ENCODE measurements at places on chromosomes 11 and 22.

GRCh38 chr11:123573286-123573685, 81.1 kb downstream of the SCN3B start:
- no peak for DNase-seq

DNA sequence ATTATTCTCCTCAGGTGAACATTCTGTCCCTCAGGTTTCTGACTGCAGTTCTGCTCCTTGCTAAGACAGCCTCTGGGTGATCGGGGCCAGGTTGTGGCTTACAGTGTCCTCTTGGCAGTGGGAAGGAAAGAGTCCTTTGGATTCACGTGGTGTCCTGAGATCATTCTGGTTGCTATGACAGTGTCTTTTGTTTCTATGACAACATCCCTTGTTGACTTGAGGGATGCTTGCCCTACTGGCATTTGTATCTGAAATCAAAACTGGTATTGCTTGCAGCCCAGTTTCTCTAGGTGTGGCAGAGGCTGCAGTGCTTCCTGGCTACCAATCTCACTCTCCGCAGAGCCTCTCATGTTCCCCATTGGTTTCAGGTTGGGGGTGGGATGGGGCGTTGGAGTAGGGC, 151.8 kb upstream of the CCDC90B start:
- DNase-seq = no peak

DNA sequence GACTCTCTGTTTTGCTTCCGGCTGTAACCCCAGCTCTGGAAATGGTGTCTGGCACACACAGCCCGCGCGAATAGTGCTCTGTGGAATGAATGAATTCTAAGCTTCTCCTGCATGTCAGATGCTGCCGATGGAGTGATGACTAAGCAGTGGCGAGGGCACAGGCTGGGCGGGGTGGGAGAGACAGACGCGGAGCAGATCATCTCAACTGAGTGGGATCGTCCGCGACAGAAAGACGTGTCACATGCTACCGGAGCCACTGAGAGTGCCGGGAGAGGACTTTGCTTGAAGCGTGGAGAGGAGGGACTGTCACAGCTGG, 334.5 kb downstream of the CTTN start:
- no peak for DNase-seq

- no peak for DNase-seq
Measured at GRCh38 chr11:111815489-111815888, 49.3 kb upstream of the PPP2R1B start.

DNA sequence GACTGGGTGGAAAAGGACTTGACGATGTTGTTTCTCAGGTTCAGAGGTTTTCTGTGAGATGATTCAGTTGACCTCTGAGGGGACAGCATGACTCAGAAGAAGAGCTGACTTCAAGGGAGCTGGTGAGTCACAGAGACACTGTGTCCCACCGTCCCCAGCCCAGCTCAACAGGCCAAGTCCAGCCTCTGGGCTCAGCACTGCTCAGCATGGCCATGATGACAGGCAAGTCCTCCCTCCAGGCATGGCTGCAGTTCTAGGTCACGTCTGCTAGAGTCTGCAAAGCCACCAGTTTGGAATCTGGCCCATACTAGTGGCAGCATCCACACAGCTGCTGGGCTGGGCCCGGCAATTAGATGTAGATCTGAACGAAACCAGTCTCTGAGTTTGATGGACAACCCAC, 12.9 kb downstream of the TRIM29 start:
- DNase-seq = no peak

DNA sequence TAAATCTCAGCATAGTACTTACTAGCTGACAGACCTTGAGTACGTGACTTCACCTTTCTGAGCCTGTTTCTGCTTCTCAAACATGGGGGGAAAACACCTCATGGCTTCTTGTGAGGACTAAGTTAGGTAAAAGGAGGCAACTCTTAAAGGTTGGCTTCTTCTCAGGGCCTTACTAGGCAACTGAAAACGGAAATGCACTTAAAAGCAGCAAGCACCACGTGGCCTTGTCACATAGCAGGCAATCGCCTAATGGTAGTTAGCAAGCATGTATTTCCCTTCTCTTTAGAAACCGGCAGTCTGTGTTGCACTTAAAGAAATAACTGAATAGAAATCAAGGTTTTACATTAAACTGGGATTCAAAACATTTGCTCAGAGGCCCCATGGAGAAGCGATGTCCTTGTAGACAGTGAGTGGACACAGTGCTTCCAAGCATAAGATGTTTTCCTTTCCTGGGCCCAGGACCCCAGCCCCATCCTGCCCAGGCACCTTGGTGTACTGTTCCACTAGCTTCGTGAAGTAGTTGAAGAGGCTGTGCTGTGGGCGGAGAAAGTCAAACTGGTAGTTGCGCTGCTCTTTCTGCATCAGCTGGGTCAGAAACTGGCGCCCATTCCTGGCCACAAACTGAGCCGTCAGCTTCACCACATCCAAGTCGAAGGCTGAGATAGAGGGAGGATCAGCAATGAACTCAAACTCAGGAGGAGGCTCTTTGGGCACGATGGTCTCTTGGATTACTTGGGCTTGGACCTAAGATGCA, 12.1 kb downstream of the SF3A1 start:
- DNase-seq = no peak

DNA sequence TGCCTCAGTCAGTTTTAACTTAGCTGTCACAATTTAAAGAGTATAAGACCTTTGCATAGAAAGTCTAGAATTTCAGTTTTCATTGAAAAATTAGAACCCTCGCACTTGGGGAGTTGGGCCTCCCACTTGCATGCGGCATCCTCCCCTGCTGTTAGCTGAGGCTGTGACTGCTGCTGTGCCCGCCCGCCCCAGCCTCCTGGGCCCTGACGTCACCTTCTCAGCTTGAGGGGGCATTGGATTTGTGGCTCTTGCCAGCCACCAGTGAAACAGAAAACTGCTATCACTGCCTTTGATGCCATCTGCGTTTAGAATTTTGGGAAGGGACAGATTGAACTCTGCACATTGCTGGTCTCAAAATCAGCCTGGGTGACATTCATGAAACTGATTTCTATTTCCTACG, 108.7 kb downstream of the CTTN start:
- no peak for DNase-seq

DNA sequence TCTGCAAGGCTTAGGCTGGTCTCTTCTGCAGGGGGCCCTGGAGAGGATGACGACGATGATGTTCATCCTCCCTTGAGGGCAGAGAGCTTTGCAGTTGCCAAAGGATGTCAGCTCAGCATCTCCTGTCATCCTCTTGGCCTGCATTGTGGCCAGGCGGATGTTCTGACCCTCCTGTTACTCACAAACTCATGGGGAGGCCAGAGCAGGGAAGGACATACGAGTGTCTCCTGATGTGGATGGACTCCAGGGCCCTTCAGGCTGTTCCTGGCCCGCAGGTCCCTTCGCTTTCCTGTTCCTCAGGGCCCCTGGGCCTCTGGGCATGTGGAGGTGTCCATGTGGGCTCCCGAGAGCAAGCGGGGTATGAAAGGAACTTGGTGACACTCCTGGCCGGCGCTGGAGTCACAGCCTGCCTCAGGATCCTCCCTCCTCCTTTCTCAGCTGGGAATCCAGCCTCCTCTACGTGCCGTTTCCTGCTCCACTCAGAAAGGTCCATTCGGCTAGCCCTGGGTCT, 8.5 kb downstream of the ADORA2A start:
- DNase-seq = no peak

DNA sequence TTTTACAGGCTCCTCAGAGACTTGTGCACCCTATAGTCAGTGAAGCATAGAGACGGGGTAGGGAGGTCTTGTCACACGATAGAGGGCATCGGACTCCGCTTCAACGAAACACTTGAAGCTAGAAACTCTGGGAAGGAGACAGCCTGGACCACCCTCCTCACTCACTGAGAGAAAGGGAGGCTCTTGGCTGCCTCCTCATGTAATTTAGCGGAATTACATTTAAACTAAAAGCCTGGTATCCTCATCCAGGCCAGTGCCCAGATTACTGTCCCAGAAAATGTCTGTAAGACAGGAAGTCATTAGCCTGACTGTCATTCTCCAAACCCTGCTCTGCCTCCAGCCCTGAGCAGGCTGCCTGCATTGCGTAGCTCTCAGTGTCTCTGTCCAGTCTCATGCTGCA, 36.0 kb downstream of the TTLL1 start:
- DNase-seq = no peak

GRCh38 chr22:39960791-39961746, 872 bp downstream of the TMA7B start:
- DNase-seq = peak; percentile 45

GRCh38 chr11:10604340-10604748, 35.9 kb upstream of the LYVE1 start:
- no peak for DNase-seq

- no peak for DNase-seq
Measured at GRCh38 chr11:71490731-71491390, 36.2 kb upstream of the KRTAP5-7 start.

- no peak for DNase-seq
Measured at GRCh38 chr11:69518081-69518950, 36.9 kb downstream of the LINC01488 start.

GRCh38 chr11:2737866-2738265, 38.1 kb upstream of the KCNQ1OT1 start:
- DNase-seq = no peak

DNA sequence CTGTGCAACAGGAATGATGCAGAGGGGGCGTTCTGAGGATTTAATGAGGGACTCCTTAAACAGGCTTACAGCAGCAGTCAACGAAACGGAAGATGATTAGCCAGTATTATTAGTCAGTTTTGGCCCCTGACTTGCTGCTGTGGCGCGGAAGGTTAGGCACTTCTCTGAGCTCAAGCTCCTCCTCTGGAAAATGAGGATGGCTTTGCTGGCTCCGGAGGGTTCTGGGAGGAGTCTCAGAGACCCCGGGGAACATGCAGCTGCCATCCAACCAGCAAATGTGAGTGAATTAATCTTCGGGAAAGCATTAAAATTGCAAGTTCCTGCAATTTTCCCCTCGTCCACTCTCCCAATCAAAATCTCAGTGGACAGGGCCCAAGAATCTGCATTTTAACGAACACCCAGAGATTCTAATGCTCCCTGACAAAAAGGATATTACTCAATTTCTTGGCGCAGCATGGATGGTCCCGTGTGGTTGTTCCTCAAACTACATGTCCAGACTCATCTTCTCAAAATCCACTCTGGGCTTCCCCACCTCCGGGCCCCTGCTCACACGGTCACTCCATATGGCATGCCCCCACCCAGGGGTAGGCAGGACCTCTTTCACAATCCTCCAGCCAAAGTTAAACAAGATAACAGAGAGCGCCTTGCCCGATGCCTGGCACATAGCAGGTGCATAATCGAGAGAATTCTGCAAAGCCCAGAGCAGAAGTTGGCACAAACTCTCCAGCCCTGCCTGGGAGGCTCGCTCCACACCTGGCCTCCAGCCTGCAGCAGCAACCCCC, 6.4 kb downstream of the ELFN2 start:
- no peak for DNase-seq

DNA sequence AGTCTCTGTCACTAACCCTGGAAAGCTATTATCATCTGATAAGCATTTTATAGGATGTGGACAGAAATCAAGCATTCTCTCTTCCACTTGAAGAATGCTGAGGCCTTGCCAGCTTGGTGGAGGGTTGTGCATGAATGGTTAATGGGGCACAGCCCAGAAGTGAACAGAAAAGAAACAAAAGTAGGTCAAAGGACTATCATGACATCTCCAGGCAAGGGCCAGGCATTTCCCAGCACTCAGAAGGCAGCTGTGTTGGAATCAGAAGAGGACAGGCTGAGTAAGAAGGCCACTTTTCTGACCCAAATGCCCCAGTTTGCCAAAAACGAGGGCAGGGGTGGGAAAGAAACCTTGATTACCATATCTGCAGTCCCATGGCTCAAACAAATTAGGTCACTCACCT, 12.4 kb downstream of the TENM4 start:
- DNase-seq = no peak

DNA sequence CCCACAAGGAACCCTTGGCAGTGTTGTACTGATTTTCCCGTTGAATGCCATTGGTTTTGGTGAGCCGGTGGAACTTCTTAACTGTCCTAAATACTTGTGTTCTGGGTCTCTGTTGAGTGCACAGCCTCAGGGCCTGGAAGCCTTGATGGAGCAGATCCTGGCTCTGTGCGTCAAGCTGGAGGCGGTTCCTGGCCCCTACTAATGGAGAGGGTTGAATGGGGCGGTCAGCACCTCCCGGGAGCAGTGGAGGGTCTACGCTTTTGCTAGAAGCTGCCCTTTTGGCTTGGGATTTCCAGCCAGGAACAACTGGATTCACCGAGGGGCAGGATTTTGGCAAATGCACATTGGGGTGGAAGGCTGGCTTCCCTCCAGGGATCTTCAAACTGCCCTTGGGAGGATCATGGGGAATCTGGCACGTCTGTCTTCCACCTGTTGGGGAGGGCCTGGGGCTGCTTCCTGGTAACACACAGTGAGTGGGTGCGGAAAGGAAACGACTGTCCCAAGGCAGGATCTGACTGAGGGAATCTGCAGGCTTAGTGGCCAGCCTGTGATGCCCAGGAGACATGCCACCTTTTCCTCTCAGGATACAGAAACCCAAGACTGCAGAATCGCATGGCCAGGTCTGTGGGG, 6.9 kb upstream of the OSBPL5 start:
- no peak for DNase-seq

GRCh38 chr11:106398502-106399075, 321.1 kb downstream of the AASDHPPT start:
- DNase-seq = no peak

DNA sequence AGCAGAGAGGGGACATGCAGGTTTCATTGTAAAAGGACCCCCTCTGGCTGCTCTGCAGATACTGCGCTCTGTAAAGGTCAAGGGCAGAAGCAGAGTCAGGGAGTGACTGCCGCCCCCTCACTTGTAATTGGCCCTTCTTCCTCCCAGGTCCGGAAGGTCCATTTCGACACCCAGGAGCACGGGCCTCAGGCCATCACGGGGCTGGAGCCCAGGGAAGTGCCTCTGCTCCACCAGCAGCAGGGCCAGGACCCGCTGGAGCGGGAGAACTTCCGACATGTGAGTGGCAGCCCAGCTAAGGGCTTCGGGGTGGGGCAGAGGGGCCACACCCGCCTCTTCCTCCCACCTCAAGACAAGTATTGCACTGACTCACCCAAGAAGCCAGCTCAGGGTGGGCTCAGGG, 24.0 kb upstream of the LRRC10B start:
- no peak for DNase-seq

DNA sequence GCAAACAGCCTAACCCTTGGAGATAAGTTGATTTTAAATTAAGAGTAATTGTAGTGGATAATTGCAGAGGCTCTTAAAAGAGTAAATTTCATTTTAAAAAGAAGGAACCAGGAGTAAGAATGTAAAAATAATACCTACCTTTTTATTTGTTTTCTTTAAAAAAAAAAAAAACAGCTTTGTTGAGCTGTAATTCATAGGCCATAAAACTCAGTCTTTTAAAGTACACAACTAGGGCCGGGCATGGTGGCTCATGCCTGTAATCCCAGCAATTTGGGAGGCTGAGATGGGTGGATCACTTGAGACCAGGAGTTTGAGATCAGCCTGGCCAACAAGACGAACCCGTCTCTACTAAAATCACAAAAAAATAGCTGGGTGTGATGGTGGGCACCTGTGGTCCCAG, 42.4 kb downstream of the MTMR3 start:
- no peak for DNase-seq

Measured in activated effector memory CD4-positive, alpha-beta T cell treated with Interleukin-2 at 50 U/mL for 16 hours (primary cell).